ENCODE measurements at places on chromosomes 4 and X.

DNA sequence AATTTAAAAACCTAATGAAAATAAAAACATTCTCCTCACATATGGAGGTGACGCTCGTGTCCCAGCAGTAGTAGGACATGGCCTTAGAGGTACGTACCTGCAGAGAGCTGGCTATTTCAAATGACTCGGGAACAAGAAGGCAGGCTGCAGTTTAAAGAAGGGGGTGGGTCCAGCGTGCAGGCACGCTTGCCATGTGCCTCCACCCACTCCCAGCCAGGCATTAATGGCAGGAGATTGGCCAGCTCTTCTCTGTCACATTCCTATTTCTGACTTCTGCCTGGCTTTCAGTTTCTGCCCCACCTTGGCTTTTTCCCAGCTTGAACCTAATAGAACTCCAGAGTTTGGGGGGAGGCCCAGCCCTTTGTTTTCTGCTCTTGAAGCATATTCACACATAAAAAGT lies 17.2 kb downstream of the PDHA1 start:
- DNase-seq: no peak

- DNase-seq: no peak
Observed at GRCh38 chr4:178173771-178174170, 731.5 kb upstream of the AGA start.

- peak; percentile 68 for DNase-seq
Observed at GRCh38 chr4:139556724-139557555, 921 bp upstream of the SETD7 start.

DNA sequence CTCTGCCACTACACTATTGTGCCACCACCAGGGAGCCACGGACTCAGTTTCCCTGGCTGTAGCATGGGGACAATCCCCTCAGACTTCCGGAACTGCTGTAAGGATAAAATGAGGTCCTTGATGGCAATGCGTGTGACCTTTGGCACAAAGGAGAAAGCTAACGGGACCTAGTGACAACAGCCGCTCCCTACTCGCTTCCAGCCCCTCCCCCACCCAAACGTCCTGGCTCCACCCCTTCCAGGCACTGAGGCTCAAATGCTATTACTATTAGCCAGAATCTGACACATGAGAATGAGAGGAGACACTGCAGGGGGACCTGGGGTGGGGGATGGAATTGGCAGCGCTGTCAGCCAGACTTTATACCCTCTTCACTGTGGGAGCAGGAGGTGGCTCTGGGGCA lies 5.4 kb upstream of the DUSP9 start:
- DNase-seq: no peak

- no peak for DNase-seq
Observed at GRCh38 chrX:132412208-132412607, 76.6 kb downstream of the MBNL3 start.

All from activated CD4-positive, alpha-beta T cell treated with anti-CD3 and anti-CD28 coated beads, Interleukin-2, Interleukin-6, amounts not matched to agents 100 ng/mL and 50 ng/mL, durations not matched to agents 16 hours and 8 hours (primary cell).